A549 treated with GW870086 at 1 μM for 4 hours (cell line): ENCODE measurements at places on chromosomes 16 and 17. TPM values are rescaled to one million over a fixed set of nuclear protein-coding genes. Genes with fewer than 3 reads are reported as not detected.

The NAT9 gene
- 46.7 to 62.2 TPM (median 56.4 TPM) in 5 replicates for total RNA-seq

The HSF4 gene
- total RNA-seq, result 11.9 to 16.5 TPM (median 13.2 TPM) in 5 replicates

The CACNG1 gene
- total RNA-seq, result 0.10 to 0.16 TPM in 2 of 5 replicates, not detected in the others

The CCL17 gene
- total RNA-seq, result not detected in 5 replicates

The ASGR2 gene
- 0.10 to 0.35 TPM in 2 of 5 replicates, not detected in the others for total RNA-seq

The TMC8 gene
- 0.21 to 0.42 TPM (median 0.40 TPM) in 5 replicates for total RNA-seq

The AATK gene
- total RNA-seq, result 0.25 to 0.78 TPM (median 0.52 TPM) in 5 replicates

The PERCC1 gene
- total RNA-seq, result not detected in 5 replicates

The STAC2 gene
- 0.81 to 1.7 TPM (median 1.3 TPM) in 5 replicates for total RNA-seq

The LRRC37A gene
- total RNA-seq, result 0.79 to 0.99 TPM (median 0.83 TPM) in 5 replicates

The GJC1 gene
- total RNA-seq, result 24.6 to 30.7 TPM (median 28.3 TPM) in 5 replicates

The ADAM11 gene
- 1.2 to 2.0 TPM (median 1.8 TPM) in 5 replicates for total RNA-seq

The CNTNAP1 gene
- total RNA-seq, result 4.4 to 6.3 TPM (median 5.4 TPM) in 5 replicates

The MAF gene
- total RNA-seq, result 0.31 to 0.90 TPM (median 0.39 TPM) in 5 replicates

The ABCC11 gene
- total RNA-seq, result 0.13 to 0.20 TPM (median 0.16 TPM) in 4 of 5 replicates, not detected in the other

The SLFN14 gene
- total RNA-seq, result not detected in 5 replicates

The ADAD2 gene
- not detected in 5 replicates for total RNA-seq

The FA2H gene
- 33.5 to 35.0 TPM (median 34.0 TPM) in 5 replicates for total RNA-seq

The USP6 gene
- 0.02 to 0.05 TPM (median 0.02 TPM) in 3 of 5 replicates, not detected in the others for total RNA-seq

The TAC4 gene
- not detected in 5 replicates for total RNA-seq

The MEIOB gene
- 1.2 to 2.1 TPM (median 1.5 TPM) in 5 replicates for total RNA-seq

The CALB2 gene
- total RNA-seq, result 4.7 to 7.7 TPM (median 5.8 TPM) in 5 replicates

The STAT5A gene
- total RNA-seq, result 5.3 to 7.8 TPM (median 5.6 TPM) in 5 replicates

The BIRC5 gene
- 95.9 to 111 TPM (median 104 TPM) in 5 replicates for total RNA-seq

The HEXD gene
- 11.8 to 13.7 TPM (median 12.8 TPM) in 5 replicates for total RNA-seq

The NAGLU gene
- 31.6 to 46.5 TPM (median 43.8 TPM) in 5 replicates for total RNA-seq

The MFSD6L gene
- not detected in 5 replicates for total RNA-seq

The FOXN1 gene
- 0.03 TPM in 2 of 5 replicates, not detected in the others for total RNA-seq

The OR1A1 gene
- not detected in 5 replicates for total RNA-seq

The ABCA10 gene
- total RNA-seq, result 0.07 to 0.12 TPM (median 0.10 TPM) in 5 replicates

The CEP295NL gene
- total RNA-seq, result 0.15 to 0.57 TPM (median 0.34 TPM) in 5 replicates

The HGS gene
- total RNA-seq, result 138 to 202 TPM (median 194 TPM) in 5 replicates

The SLFN13 gene
- total RNA-seq, result 2.6 to 4.4 TPM (median 3.7 TPM) in 5 replicates

The SDR42E2 gene
- total RNA-seq, result not detected in 5 replicates

The SYCE1L gene
- 4.8 to 8.9 TPM (median 7.2 TPM) in 5 replicates for total RNA-seq

The CHP2 gene
- not detected in 5 replicates for total RNA-seq

The ARHGDIG gene
- 1.7 to 3.2 TPM (median 2.5 TPM) in 5 replicates for total RNA-seq

The ATP1B2 gene
- 0.12 to 0.42 TPM (median 0.26 TPM) in 5 replicates for total RNA-seq

The TOB1 gene
- 89.6 to 102 TPM (median 94.0 TPM) in 5 replicates for total RNA-seq

The GNAO1 gene
- 0.46 to 0.86 TPM (median 0.65 TPM) in 5 replicates for total RNA-seq

The KRT27 gene
- total RNA-seq, result not detected in 5 replicates

The ABI3 gene
- not detected in 5 replicates for total RNA-seq

The KRTAP2-3 gene
- total RNA-seq, result not detected in 5 replicates

The MT1G gene
- total RNA-seq, result not detected in 5 replicates

The PARN gene
- total RNA-seq, result 34.4 to 46.3 TPM (median 37.2 TPM) in 5 replicates

The EFCAB5 gene
- total RNA-seq, result 0.14 to 0.38 TPM (median 0.29 TPM) in 4 of 5 replicates, not detected in the other

The ABCA3 gene
- total RNA-seq, result 15.9 to 20.5 TPM (median 20.2 TPM) in 5 replicates

The PRSS53 gene
- total RNA-seq, result 1.00 to 2.0 TPM (median 1.1 TPM) in 5 replicates
